Suprapubic skin (tissue), 4 donors: ENCODE measurements at places on chromosomes 11 and 22.

- H3K4me3 ChIP-seq, result no peak overlapping the region
- H3K27ac ChIP-seq, result no peak overlapping the region
- H3K27me3 ChIP-seq, result no peaks in the 10 kb centered on the region
Measured at GRCh38 chr11:13691286-13691899, 22.9 kb downstream of the FAR1 start.

- H3K4me1 ChIP-seq, result no peaks in the 10 kb centered on the region
- H3K4me3 ChIP-seq, result no peak overlapping the region
- no peaks in the 10 kb centered on the region for H3K27me3 ChIP-seq
Measured at GRCh38 chr11:31325160-31325559, 44.4 kb downstream of the DCDC1 start.

- peaks cover 31% of the 10 kb centered on the region for H3K4me1 ChIP-seq
- H3K27ac ChIP-seq, result peak overlapping the region; percentile 90
- no peak for DNase-seq
- H3K27me3 ChIP-seq, result no peaks in the 10 kb centered on the region
- no peaks in the 10 kb centered on the region for H3K36me3 ChIP-seq
- H3K4me3 ChIP-seq, result no peak overlapping the region
Measured at GRCh38 chr22:44639891-44640617, 62.0 kb upstream of the PRR5 start.

DNA sequence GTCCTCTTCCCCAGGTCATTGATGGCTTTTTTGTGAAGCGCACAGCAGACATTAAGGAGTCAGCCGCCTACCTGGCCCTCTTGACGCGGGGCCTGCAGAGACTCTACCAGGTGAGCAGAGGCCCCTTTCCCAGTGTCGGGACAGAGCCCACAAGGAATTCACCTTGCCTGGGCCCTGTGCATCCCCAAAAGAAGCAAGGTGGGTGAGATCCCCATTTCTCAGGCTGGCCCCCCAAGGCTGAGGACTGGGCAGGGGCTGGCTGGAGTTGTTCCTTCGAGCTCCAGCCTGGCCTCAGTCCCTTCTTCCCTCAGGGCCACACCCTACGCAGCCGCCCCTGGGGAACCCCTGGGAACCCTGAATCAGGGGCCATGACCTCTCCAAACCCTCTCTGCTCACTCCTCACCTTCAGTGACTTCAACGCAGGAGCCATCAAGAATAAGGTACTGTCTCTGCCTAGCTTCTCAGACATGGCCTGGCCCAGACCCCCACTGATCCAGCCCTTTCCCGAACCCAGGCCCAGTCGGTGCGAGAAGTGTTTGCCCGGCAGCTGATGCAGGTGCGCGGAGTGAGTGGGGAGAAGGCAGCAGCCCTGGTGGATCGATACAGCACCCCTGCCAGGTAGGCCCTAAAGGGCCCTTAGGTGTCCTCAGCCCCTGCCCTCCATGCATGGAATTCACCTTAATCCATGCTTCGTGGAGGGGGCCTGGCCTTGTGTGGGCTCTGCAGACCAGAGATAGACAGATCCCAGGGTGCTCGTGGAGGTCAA, 4.7 kb downstream of the MUS81 start:
- peaks cover 58% of the 10 kb centered on the region for H3K36me3 ChIP-seq
- no peak overlapping the region for H3K27ac ChIP-seq
- H3K27me3 ChIP-seq, result no peaks in the 10 kb centered on the region
- DNase-seq, result no peak

GRCh38 chr22:30647536-30647935, 12.0 kb downstream of the SLC35E4 start:
- H3K36me3 ChIP-seq, result no peaks in the 10 kb centered on the region
- no peak for DNase-seq
- H3K27ac ChIP-seq, result no peak overlapping the region
- H3K4me3 ChIP-seq, result no peak overlapping the region
- no peaks in the 10 kb centered on the region for H3K27me3 ChIP-seq

DNA sequence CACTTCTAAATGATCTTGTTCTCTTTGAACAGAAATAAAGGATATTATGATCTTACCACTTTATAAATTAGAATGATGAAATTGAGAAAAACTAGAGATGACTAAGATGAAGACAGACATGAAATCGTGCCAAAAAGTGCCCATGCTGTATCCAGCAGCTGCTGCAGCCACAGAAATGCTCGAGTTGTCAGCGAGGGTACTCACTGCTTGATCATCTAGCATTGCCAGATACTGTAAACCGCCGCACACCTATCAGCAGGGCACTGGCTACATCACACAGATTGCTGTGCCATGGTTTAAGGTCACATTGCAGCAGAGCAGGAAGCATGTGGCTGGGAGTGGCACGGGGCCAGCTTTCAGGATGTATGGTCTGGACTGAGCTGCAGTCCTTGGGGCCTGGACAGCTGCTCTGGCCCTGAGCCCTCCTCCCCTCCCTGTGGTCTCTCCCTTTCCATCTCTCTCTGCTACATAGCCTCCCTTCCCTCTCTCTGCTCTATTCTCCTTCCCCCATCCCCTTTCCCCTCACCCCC, 51.0 kb upstream of the SEPTIN5 start:
- no peak for DNase-seq
- no peaks in the 10 kb centered on the region for H3K36me3 ChIP-seq
- no peak overlapping the region for H3K4me3 ChIP-seq
- peaks cover 8% of the 10 kb centered on the region for H3K4me1 ChIP-seq
